Colonic mucosa (tissue), 4 donors: ENCODE measurements at places on chromosomes 6 and 20. TPM values are rescaled to one million over a fixed set of nuclear protein-coding genes. Genes with fewer than 3 reads are reported as not detected.

- no peaks in the 10 kb centered on the region for H3K27me3 ChIP-seq
- no peaks in the 10 kb centered on the region for H3K4me1 ChIP-seq
- DNase-seq: no peak
- H3K27ac ChIP-seq: no peak overlapping the region
- H3K36me3 ChIP-seq: no peaks in the 10 kb centered on the region
- H3K4me3 ChIP-seq: no peak overlapping the region
Measured at GRCh38 chr6:78835817-78836216, 31.5 kb upstream of the IRAK1BP1 start.

DNA sequence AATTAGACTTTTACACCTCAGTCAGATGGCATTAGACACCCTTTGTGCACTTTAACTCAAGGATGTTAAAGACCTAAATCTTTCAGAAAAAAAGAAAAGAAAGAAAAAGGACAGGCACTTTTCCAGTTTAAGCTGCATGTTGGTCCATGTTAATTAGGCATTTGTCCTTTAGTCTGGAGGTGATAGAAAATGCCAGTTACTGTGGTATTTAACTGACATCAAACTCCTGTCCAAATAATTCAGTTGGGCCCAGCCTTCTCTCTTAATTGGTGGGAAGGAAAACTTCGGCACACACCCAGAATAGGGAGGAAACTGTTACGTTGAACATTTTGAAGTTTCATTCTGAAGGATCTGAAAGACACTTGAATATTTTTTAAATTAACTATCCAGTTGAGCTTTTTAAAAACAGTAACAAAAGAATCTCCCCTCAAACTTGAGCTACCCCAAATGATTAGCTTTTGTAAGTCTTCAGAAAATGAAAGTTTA is 30.3 kb downstream of the RREB1 start:
- DNase-seq: no peak
- peaks cover 18% of the 10 kb centered on the region for H3K4me1 ChIP-seq
- peak overlapping the region; percentile 76 for H3K27ac ChIP-seq
- no peak overlapping the region for H3K4me3 ChIP-seq
- H3K27me3 ChIP-seq: no peaks in the 10 kb centered on the region
- no peaks in the 10 kb centered on the region for H3K36me3 ChIP-seq

DNA sequence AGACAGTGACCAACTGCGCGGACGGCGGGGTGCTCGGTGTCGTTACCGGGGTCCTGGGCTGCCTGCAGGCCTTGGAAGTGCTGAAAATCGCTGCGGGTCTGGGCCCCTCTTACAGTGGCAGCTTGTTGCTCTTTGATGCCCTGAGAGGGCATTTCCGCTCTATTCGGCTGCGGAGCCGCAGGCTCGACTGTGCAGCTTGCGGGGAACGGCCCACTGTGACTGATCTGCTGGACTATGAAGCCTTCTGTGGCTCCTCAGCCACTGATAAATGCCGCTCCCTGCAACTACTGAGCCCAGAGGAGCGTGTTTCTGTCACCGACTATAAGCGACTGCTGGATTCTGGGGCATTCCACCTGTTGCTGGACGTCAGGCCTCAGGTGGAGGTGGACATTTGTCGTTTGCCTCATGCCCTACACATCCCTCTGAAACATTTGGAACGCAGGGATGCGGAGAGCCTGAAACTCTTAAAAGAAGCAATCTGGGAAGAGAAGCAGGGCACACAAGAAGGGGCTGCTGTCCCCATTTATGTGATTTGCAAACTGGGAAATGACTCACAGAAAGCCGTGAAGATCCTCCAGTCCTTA is 1.0 kb downstream of the MOCS3 start:
- H3K36me3 ChIP-seq: no peaks in the 10 kb centered on the region
- no peaks in the 10 kb centered on the region for H3K27me3 ChIP-seq
- DNase-seq: no peak
- H3K4me3 ChIP-seq: peak overlapping the region; percentile 97

GRCh38 chr6:166145751-166146150 is 21.9 kb downstream of the TBXT start:
- DNase-seq: no peak
- no peaks in the 10 kb centered on the region for H3K27me3 ChIP-seq
- no peaks in the 10 kb centered on the region for H3K36me3 ChIP-seq
- no peak overlapping the region for H3K27ac ChIP-seq
- no peaks in the 10 kb centered on the region for H3K4me1 ChIP-seq
- H3K4me3 ChIP-seq: no peak overlapping the region

DNA sequence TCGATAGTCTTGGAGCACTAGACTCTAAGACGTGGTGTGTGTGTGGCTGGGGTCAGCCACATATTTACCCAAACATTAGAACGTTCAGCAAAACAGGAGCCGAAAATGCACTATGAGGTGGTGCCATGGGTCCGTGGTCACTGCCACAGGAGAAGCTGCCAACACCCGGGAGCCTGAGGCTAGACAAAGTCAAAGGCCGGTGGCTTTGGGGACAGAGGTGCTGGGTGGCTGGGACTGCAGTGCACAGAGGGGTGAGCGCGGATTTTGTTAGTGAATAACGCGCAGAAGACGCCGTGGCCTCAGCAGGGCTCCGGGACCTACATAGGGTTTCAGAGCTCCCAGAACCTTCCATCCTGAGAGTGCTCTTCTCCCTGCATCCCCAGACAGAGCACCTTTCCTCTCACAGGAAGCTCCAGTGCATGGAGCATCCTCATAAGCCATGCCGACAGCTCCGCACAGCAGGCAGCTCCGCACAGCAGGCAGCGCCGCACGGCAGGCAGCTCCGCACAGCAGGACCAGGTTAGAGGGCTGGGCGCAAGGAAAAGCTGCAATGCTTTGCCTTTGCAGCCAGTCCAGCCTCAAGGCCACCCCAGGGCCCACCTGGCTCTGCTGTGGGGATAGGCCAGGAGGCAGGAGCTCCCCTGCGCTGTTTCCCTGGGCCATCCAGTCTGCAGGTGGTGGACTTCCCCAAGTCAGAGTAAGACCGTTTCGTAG is 304.1 kb downstream of the TAF4 start:
- no peaks in the 10 kb centered on the region for H3K36me3 ChIP-seq
- no peaks in the 10 kb centered on the region for H3K4me1 ChIP-seq
- no peak for DNase-seq
- H3K27me3 ChIP-seq: no peaks in the 10 kb centered on the region
- no peak overlapping the region for H3K4me3 ChIP-seq

DNA sequence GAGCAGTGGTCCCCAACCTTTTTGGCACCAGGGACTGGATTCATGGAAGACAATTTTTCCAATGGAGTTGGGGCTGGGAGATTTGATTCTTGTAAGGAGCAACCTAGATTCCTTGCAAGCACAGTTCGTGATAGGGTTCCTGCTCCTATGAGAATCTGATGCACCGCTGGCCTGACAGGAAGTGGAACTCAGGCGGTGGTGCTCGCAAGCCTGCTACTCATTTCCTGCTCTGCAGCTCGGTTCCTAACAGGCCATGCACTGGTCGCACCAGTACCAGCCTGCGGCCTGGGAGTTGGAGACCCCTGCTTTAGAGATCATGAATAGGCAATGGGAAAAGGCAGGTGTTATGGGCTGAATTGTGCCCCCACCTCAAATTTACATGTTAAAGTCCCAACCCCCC is 131.2 kb downstream of the PFDN4 start:
- DNase-seq: no peak
- H3K4me3 ChIP-seq: no peak overlapping the region
- H3K36me3 ChIP-seq: no peaks in the 10 kb centered on the region
- no peak overlapping the region for H3K27ac ChIP-seq

ZNF334 gene
- 1.3 TPM for total RNA-seq

GRCh38 chr6:2795956-2796355 is 30.8 kb downstream of the WRNIP1 start:
- DNase-seq: no peak
- H3K27ac ChIP-seq: no peak overlapping the region
- no peaks in the 10 kb centered on the region for H3K4me1 ChIP-seq
- no peaks in the 10 kb centered on the region for H3K27me3 ChIP-seq
- H3K4me3 ChIP-seq: no peak overlapping the region
- no peaks in the 10 kb centered on the region for H3K36me3 ChIP-seq

HTR1E gene
- not detected for total RNA-seq

DNA sequence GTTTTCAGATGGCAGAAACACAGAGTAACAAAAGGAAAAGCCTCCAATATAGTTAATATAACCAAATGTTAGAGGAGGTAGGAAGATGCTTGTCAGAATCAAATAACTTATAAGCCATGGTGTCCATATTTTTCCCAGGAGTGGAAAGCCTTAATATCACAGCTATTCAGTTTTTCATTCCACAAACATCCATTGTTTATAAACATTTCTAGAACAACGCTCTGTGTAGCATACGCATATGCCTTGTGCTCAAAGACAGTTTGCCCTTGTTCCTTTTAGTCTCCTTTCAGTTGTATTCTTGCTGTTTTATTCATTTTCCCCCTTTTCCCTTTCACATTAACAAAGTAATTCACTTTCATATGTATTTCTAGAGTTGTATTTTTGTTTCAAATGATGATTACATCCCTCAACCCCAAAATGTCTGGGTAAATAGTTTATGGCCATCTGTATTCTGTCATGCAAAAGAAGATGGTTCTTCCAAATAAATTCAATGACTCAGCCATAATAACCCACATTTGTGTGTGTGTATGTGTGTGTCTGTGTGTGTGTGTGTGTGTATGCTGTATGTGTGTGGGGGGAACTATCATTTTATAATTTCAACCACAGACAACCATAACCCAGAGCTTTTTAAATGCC is 455.7 kb upstream of the SOX4 start:
- H3K27me3 ChIP-seq: no peaks in the 10 kb centered on the region
- H3K4me3 ChIP-seq: no peak overlapping the region
- no peak for DNase-seq
- H3K36me3 ChIP-seq: no peaks in the 10 kb centered on the region

NMBR gene
- total RNA-seq: not detected

OR2B6 gene
- not detected for total RNA-seq

B3GAT2 gene
- total RNA-seq: not detected

GRCh38 chr6:156517088-156517487 is 260.1 kb upstream of the ARID1B start:
- H3K27me3 ChIP-seq: no peaks in the 10 kb centered on the region
- H3K27ac ChIP-seq: no peak overlapping the region
- DNase-seq: no peak
- no peaks in the 10 kb centered on the region for H3K36me3 ChIP-seq
- H3K4me3 ChIP-seq: no peak overlapping the region

DNA sequence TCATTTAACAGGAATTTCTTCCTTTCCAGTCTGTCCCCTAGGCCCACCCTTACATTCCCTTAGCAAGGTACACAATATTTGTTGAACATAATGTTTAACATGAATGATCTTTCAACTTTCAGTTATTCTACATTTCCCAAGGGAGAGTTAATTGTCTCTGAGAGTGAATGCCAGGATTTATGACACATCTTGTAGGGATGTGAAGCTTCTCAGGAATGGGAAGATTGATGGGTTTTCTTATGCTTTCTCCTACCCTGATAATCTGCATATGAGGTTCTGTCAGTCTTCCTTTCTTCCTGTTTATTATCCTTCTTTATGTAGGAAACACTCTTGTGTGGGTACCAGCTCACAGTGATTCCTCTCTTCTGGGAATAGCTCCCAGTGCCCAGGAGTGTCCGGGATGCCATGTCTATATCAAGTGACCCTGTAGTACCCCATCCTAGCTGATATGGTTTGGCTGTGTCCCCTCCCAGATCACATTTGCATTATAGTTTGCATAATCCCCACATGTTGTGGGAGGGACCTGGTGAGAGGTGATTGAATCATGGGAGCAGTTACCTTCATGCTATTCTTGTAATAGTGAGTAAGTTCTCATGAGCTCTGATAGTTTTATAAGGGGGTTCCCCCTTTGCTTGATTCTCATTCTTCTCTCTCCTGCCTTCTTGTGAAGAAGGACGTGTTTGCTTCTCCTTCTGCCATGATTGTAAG is 7.1 kb upstream of the FYN start:
- H3K36me3 ChIP-seq: no peaks in the 10 kb centered on the region
- DNase-seq: no peak
- H3K27ac ChIP-seq: no peak overlapping the region
- H3K4me3 ChIP-seq: no peak overlapping the region
- no peaks in the 10 kb centered on the region for H3K4me1 ChIP-seq

GRCh38 chr6:17831135-17831534 is 124.4 kb upstream of the NUP153 start:
- H3K27me3 ChIP-seq: no peaks in the 10 kb centered on the region
- H3K36me3 ChIP-seq: no peaks in the 10 kb centered on the region

GRCh38 chr6:30611150-30611855 is 5.7 kb downstream of the PPP1R10 start:
- H3K4me3 ChIP-seq: no peak overlapping the region
- no peak for DNase-seq
- no peak overlapping the region for H3K27ac ChIP-seq
- H3K36me3 ChIP-seq: peaks cover 19% of the 10 kb centered on the region

GRCh38 chr6:157637941-157638662 is 184.9 kb upstream of the SNX9 start:
- no peak overlapping the region for H3K4me3 ChIP-seq
- H3K36me3 ChIP-seq: no peaks in the 10 kb centered on the region
- H3K4me1 ChIP-seq: no peaks in the 10 kb centered on the region
- H3K27ac ChIP-seq: no peak overlapping the region
- H3K27me3 ChIP-seq: no peaks in the 10 kb centered on the region
- no peak for DNase-seq

LAMA2 gene
- total RNA-seq: 3.6 TPM

PPP1R16B gene
- 2.1 TPM for total RNA-seq

CEP162 gene
- total RNA-seq: 6.8 TPM

MEP1A gene
- 207 TPM for total RNA-seq

- no peaks in the 10 kb centered on the region for H3K27me3 ChIP-seq
- DNase-seq: no peak
- no peak overlapping the region for H3K27ac ChIP-seq
- H3K4me1 ChIP-seq: no peaks in the 10 kb centered on the region
- no peaks in the 10 kb centered on the region for H3K36me3 ChIP-seq
Measured at GRCh38 chr6:135586844-135587243, 89.3 kb upstream of the AHI1 start.

DNA sequence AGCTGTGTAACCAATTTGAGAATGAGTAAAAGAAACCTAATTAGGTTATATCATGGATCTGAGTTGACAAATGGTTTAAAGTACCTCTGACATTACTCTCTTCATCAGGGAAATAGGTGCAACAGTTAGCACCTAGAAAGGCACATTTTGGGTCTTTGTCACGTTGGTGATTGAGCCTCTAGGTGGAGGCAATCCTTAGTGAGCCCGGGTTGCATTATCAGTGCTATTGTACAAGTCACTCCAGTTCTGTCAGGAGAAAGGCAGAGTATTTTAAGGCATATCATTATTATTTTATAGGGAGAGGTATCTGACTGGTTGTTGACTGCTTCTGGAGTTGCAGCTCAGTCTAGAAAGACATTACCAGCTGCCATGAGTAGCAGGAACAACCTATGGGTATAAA is 54.9 kb downstream of the TRIM27 start:
- no peak for DNase-seq
- no peaks in the 10 kb centered on the region for H3K27me3 ChIP-seq
- no peak overlapping the region for H3K4me3 ChIP-seq
- no peak overlapping the region for H3K27ac ChIP-seq
